Activated T-helper 1 cell treated with anti-CD3 and anti-CD28 coated beads, Interleukin-12 subunit alpha, Interleukin-12 subunit beta, Interleukin-2, Interleukin-4 antibody, amounts not matched to agents 30 ng/mL and 10 ng/mL and 1 ng/mL, durations not matched to agents 14 hours and 24 hours and 36 hours (primary cell): ENCODE measurements at places on chromosomes 3 and 15.

GRCh38 chr15:25088261-25088790 is 133.5 kb downstream of the SNRPN start:
- no peak for DNase-seq
- H3K4me1 ChIP-seq, result no peaks in the 10 kb centered on the region
- H3K27ac ChIP-seq, result no peak overlapping the region
- no peak overlapping the region for H3K4me3 ChIP-seq

DNA sequence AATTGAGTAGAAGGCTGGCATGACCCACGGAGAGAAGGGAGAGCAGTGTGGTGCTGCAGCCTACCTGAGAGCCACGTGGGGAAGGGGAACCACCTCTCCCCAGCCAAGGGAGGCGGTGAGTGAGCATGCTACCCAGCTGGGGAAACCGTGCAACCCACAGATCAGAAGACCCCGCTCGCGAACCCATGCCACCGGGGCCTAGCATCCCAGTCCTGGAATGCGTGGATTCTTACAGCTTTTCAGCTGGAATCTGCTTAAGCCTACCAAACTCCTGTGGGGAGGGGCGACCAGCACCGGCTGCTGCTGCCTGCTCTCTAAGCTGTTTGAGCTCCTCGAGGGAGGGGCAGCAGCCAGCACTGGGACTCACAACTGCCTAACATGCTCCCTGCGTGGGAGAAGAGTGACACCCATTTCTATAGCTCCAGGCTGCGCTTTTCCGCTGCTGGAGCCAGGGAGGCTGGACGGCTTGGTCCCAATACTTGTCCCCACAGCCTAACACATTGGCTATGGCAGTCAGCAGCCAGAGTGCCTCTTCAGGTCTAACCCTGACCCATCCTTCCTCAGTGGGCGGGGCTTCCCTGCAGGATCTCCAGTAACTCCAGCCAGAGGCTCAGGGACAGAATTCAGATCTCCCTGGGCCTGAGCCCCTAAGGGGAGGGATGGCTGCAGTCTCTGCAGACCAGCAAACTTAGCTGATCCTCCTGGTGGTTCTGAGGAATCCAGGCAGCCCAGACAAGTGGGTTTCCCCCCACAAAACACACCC is 20.0 kb upstream of the TEX55 start:
- DNase-seq, result no peak
- peaks cover 2% of the 10 kb centered on the region for H3K27me3 ChIP-seq
- no peaks in the 10 kb centered on the region for H3K36me3 ChIP-seq
- H3K4me3 ChIP-seq, result no peak overlapping the region

DNA sequence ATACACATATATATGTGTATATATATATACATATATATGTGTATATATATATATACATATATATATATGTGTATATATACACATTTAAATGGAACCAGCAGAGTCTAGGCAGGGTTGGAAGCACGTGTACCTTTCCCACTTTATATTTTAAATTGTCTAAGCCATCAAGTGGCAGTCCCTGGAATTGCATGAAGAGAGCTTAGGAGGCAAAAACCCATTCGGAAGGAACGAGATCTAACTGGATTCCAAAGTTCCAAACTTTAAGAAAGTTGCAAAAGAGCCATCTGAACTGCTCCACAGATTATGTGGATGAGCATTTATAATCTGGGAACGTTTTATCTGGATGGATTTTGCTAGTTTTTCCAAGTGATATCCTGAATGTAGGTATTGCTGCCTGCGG is 186.5 kb downstream of the FOXP1 start:
- H3K4me3 ChIP-seq, result no peak overlapping the region
- peaks cover 23% of the 10 kb centered on the region for H3K4me1 ChIP-seq
- no peak for DNase-seq
- H3K27me3 ChIP-seq, result peaks cover 37% of the 10 kb centered on the region
- H3K36me3 ChIP-seq, result no peaks in the 10 kb centered on the region
- H3K27ac ChIP-seq, result no peak overlapping the region

DNA sequence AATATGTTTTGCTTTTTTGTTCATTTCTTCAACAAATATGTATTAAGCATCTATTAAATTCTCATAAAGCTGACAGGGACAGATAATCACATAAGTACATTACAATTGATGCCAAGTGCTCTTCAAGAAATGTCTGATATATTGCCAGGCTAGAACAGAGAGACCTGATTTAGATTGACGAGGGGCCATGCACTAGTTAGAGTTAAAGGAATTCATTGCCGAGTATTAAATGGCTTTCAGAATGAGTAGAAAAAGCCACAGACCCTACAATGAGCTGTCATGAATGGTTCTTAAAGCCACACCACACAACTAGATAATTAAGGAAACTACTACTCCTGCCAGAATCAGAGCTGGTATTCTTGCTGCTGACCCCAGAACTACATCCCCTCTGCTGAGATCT is 250.2 kb upstream of the MME start:
- peaks cover 1% of the 10 kb centered on the region for H3K27me3 ChIP-seq
- H3K36me3 ChIP-seq, result no peaks in the 10 kb centered on the region
- no peak for DNase-seq
- H3K4me3 ChIP-seq, result no peak overlapping the region

GRCh38 chr3:116442331-116443021 is 2.8 kb downstream of the LSAMP start:
- H3K36me3 ChIP-seq, result no peaks in the 10 kb centered on the region
- no peak overlapping the region for H3K27ac ChIP-seq
- DNase-seq, result no peak
- no peaks in the 10 kb centered on the region for H3K4me1 ChIP-seq
- no peak overlapping the region for H3K4me3 ChIP-seq

DNA sequence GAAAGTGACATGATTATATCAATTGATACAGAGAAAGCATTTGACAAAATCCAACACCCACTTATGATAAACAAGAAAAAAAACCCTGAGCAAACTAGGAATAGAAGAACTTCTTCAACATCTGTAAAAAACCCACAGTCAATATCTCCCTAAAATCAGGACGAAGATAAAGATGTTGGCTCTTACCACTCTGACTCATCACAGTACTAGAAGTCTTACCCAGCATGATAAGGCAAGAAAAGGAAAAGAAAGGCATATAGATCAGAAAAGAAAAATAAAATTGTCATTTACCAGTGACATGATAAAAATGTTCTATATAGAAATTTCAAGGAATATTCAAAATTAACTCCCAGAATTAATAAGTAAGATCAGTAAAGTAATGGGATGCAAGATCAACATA is 7.2 kb upstream of the FBXW12 start:
- no peak overlapping the region for H3K27ac ChIP-seq
- no peak for DNase-seq
- H3K4me1 ChIP-seq, result no peaks in the 10 kb centered on the region
- H3K27me3 ChIP-seq, result peaks cover 20% of the 10 kb centered on the region
- no peak overlapping the region for H3K4me3 ChIP-seq

DNA sequence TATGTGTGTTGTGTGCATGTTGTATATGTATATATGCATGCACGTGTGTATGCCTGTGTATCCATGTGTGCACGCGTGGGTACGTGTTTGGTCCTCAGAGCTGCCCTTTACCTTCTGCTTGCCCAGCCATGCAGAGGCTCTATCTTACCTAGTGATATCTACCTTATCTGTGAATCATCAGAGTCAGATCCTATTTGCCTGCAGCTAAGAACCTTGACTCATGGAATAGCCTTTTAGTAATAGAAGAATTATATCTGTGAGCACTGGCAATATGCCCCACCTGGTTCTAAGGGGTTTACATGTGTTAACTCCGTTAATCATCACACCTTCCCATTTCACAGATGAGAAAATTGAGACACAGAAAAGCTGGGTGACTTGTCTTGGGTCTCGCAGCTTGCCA is 11.0 kb downstream of the PGPEP1L start:
- no peaks in the 10 kb centered on the region for H3K36me3 ChIP-seq
- peaks cover 8% of the 10 kb centered on the region for H3K27me3 ChIP-seq
- no peak overlapping the region for H3K27ac ChIP-seq
- no peak overlapping the region for H3K4me3 ChIP-seq

DNA sequence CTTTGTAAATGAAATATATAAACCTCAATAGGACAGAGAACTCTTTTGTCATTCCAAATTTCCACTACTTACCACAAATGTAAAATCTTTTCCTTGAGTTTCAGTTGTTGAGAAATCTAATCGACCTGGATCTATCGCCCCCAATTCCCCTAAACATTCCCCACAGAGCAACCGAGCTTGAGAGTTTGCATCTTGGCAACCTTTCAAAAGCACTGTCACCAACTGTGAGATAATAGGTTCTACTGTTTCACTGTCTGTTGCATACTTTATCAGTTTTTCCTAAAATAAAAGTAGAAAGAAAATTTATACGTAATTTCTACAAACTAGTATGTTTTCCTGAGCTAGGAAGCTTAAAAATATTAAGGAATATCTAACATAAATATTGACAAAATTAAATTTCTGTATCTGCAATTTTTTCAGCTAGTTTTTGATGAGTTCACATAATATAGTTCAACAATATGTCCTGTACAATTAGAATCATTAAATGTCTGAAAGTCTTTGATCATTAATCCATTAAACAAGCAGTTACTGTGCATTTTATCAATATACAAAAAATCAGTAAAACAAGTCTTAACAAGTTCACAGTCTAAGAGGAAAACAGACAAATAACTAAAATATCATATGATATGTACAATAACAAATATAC is 54.5 kb downstream of the ATR start:
- no peak for DNase-seq
- H3K27me3 ChIP-seq, result no peaks in the 10 kb centered on the region
- no peak overlapping the region for H3K27ac ChIP-seq
- peaks cover 5% of the 10 kb centered on the region for H3K4me1 ChIP-seq

- no peak overlapping the region for H3K27ac ChIP-seq
- no peaks in the 10 kb centered on the region for H3K27me3 ChIP-seq
- H3K4me1 ChIP-seq, result no peaks in the 10 kb centered on the region
- DNase-seq, result no peak
These were observed 33.8 kb downstream of the FAIM start for GRCh38 chr3:138642226-138642926.

GRCh38 chr15:101148881-101149664 is 102.8 kb downstream of the CHSY1 start:
- peak overlapping the region; percentile 63 for H3K27ac ChIP-seq
- H3K4me1 ChIP-seq, result peaks cover 56% of the 10 kb centered on the region
- no peaks in the 10 kb centered on the region for H3K27me3 ChIP-seq
- no peaks in the 10 kb centered on the region for H3K36me3 ChIP-seq

DNA sequence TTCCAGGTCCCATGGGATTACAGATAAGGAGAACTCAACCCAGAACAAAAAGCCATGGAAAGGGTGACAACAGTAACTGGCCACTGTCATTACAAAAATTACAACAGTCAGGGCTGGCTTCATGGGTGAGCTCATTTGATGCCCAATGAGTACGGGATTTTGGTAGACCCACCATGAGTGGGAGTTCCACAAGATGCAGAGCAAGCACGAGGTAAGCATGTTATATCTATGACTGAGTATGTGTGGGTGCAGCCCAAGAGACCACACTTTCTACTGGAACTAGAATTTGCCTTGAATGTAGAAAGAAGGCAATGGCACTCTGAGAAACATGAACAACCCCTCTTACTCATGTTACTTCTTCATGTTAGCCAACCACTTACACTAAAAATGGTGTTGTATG is 83.3 kb downstream of the IGF2BP2 start:
- H3K36me3 ChIP-seq, result no peaks in the 10 kb centered on the region
- H3K27me3 ChIP-seq, result peaks cover 33% of the 10 kb centered on the region
- no peak overlapping the region for H3K27ac ChIP-seq
- H3K4me3 ChIP-seq, result no peak overlapping the region
- DNase-seq, result no peak
- H3K4me1 ChIP-seq, result peaks cover 12% of the 10 kb centered on the region

GRCh38 chr15:50854601-50855490 is 53.6 kb upstream of the AP4E1 start:
- H3K27me3 ChIP-seq, result peaks cover 19% of the 10 kb centered on the region
- no peaks in the 10 kb centered on the region for H3K36me3 ChIP-seq
- no peak overlapping the region for H3K27ac ChIP-seq
- no peaks in the 10 kb centered on the region for H3K4me1 ChIP-seq
- no peak overlapping the region for H3K4me3 ChIP-seq

GRCh38 chr3:51975852-51976549 is 1.1 kb downstream of the ABHD14A start:
- peak overlapping the region; percentile 87 for H3K4me3 ChIP-seq
- H3K36me3 ChIP-seq, result no peaks in the 10 kb centered on the region
- H3K27me3 ChIP-seq, result no peaks in the 10 kb centered on the region
- H3K27ac ChIP-seq, result no peak overlapping the region
- peaks cover 26% of the 10 kb centered on the region for H3K4me1 ChIP-seq

DNA sequence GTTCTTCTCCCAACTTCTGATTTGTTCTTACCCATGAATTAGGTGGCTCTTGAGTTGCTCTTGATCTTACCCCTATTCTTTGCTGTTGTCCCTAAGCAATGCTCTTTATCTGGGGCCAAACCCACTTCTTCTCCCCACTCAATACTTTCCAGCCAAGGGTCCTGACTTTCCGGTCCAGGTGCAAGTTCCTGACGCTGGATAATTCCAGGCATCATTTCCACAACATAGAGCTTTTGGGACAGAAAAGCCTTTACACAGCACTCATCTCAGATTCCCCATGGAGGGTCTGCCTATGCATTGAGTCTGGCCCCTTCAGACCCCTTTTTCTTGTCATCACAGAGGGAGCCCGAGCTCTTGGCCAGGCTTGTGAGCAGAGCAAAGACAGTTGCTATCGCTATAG is 85.4 kb upstream of the BOC start:
- DNase-seq, result no peak
- no peaks in the 10 kb centered on the region for H3K27me3 ChIP-seq
- H3K36me3 ChIP-seq, result no peaks in the 10 kb centered on the region
- H3K4me1 ChIP-seq, result no peaks in the 10 kb centered on the region
- H3K27ac ChIP-seq, result no peak overlapping the region
- H3K4me3 ChIP-seq, result no peak overlapping the region

DNA sequence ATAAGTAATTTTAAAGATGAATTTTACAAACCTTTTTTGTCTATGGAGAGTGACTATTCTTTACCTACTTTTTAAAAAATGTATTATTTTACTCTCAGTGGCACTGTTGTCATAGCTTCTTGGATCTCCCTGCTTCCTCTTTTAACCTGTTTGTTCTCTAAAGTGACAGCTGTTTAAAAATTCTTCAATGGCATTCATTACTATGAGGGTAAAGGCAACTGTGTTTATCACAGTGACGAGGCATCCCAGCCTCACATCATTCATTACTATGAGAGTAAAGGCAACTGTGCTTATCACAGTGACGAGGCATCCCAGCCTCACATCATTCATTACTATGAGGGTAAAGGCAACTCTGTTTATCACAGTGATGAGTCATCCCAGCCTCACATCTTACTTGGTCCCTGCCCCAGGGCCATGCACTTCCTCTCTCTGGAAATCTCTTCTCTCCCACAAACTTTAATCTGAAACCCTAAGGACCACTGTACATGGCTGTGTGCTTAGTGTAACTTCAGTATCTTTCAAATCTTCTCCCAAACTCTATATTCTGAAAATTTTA is 101.7 kb upstream of the ZNF717 start:
- no peak for DNase-seq
- H3K4me3 ChIP-seq, result no peak overlapping the region
- no peaks in the 10 kb centered on the region for H3K36me3 ChIP-seq
- no peaks in the 10 kb centered on the region for H3K4me1 ChIP-seq

- H3K4me1 ChIP-seq, result no peaks in the 10 kb centered on the region
- no peak for DNase-seq
- H3K36me3 ChIP-seq, result no peaks in the 10 kb centered on the region
- no peak overlapping the region for H3K27ac ChIP-seq
- no peak overlapping the region for H3K4me3 ChIP-seq
- peaks cover 1% of the 10 kb centered on the region for H3K27me3 ChIP-seq
These were observed 219.8 kb downstream of the SQOR start for GRCh38 chr15:45854455-45855202.
